ENCODE measurements at places on chromosomes 2 and 18. TPM values are rescaled to one million over a fixed set of nuclear protein-coding genes. Genes with fewer than 3 reads are reported as not detected.
A peak's percentile ranks its signal among the peaks of the same experiment; 100 is the strongest.

Gene SS18
- 18.5 TPM for total RNA-seq

Gene CCBE1
- 0.14 TPM for total RNA-seq

DNA sequence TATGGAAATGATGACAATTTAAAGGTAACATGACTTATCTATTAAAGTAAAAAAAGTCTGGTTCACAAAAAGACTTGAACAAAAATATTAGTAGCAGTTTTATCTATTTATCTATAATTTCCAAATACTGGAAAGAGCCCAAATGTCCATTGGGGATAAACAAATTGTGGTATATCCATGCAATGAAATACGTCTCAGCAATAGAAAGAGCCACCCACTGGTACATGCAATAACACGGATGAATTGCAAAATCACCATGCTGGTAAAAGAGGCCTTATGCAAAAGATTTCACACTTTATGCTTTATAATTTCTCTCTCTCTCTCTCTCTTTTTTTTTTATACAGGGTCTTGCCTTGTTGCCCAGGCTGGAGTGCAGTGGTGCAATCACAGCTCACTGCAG lies 91.4 kb upstream of the ASAP2 start:
- H3K36me3 ChIP-seq: no peaks in the 10 kb centered on the region
- no peak for DNase-seq
- no peak overlapping the region for H3K27ac ChIP-seq
- H3K4me3 ChIP-seq: no peak overlapping the region
- H3K27me3 ChIP-seq: no peaks in the 10 kb centered on the region

GRCh38 chr2:653645-654425 lies 23.4 kb downstream of the TMEM18 start:
- no peaks in the 10 kb centered on the region for H3K36me3 ChIP-seq
- no peak for DNase-seq
- no peak overlapping the region for H3K27ac ChIP-seq
- no peaks in the 10 kb centered on the region for H3K27me3 ChIP-seq
- no peak overlapping the region for H3K4me3 ChIP-seq
- no peaks in the 10 kb centered on the region for H3K4me1 ChIP-seq

GRCh38 chr2:236593956-236594355 lies 24.3 kb downstream of the ACKR3 start:
- no peaks in the 10 kb centered on the region for H3K36me3 ChIP-seq
- no peak for DNase-seq
- H3K4me3 ChIP-seq: no peak overlapping the region
- peaks cover 11% of the 10 kb centered on the region for H3K4me1 ChIP-seq

DNA sequence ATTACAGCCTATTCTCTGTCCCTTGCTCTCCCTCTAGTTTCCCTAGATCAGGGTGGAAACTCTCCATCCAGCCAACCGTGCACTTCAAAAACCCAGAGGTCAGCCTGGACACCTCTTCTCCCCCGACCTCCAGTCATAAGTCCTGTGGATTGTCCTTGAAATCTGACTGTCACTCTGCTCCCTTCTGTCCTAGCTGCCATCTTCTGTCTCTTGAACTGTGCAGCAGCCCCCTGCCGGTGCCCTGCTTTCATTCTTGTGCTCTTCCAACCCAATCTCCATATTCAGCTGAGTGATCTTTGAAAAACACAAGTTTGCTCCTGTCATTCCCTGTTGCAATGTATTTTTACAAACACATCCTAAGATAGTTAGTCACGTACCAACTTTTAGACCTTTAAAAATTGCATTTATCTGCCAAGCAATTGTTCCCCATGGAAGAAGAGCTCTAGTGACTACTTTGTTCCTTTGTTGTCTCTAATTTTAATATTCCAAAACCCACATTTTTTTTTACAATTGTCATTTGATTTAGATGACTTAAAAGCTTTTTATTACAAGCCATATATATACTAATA lies 254.3 kb downstream of the CAMKMT start:
- H3K27ac ChIP-seq: no peak overlapping the region
- no peaks in the 10 kb centered on the region for H3K4me1 ChIP-seq
- no peaks in the 10 kb centered on the region for H3K27me3 ChIP-seq
- no peak overlapping the region for H3K4me3 ChIP-seq

GRCh38 chr2:76298041-76298440 lies 587.3 kb upstream of the GCFC2 start:
- H3K4me1 ChIP-seq: no peaks in the 10 kb centered on the region
- H3K27me3 ChIP-seq: no peaks in the 10 kb centered on the region
- no peak for DNase-seq
- H3K27ac ChIP-seq: no peak overlapping the region
- H3K4me3 ChIP-seq: no peak overlapping the region

- H3K36me3 ChIP-seq: no peaks in the 10 kb centered on the region
- H3K4me1 ChIP-seq: no peaks in the 10 kb centered on the region
- no peak overlapping the region for H3K27ac ChIP-seq
- no peak for DNase-seq
These were observed 562.8 kb downstream of the TNS1 start for GRCh38 chr2:217440000-217440399.

DNA sequence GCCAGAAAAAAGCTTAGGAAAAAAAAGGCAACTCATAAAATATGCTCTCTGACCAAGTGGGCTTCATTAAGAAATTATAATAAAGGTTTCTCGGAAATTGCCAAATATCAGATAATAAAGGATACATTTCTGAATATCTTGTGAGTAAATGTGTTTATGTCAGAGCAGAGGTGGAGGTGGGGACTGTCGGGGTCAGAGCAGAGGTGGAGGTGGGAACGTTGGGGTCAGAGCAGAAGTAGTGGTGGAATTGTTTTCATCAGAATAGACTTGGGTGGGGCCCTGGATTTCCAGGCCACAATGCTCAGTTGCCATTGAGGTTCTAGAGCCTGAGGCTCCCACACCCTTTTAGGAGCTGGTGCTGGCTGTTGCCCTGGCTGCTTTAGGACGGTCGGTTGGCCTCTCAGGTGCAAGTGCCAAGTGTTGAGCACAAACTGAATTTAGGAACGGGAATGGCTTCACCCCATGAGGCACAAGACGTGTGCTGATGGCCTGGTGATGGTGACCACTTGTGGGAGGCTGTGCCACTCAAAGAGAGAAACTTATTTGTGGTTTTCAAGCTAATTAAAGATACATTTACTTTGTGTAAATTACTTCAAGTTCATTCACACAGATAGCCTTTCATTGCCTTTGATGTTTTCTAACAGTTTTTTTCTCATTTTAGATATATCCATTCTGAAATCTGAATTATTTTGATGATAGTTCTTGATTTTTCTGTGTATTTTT lies 131.5 kb downstream of the ATP9B start:
- H3K27me3 ChIP-seq: no peaks in the 10 kb centered on the region
- no peak overlapping the region for H3K27ac ChIP-seq
- DNase-seq: peak; percentile 19
- H3K4me1 ChIP-seq: no peaks in the 10 kb centered on the region
- no peak overlapping the region for H3K4me3 ChIP-seq

- no peaks in the 10 kb centered on the region for H3K36me3 ChIP-seq
- no peaks in the 10 kb centered on the region for H3K4me1 ChIP-seq
- no peak overlapping the region for H3K4me3 ChIP-seq
- DNase-seq: no peak
- H3K27ac ChIP-seq: no peak overlapping the region
These were observed 930.3 kb downstream of the SUCLG1 start for GRCh38 chr2:83528767-83529166.

GRCh38 chr2:120474486-120474885 lies 128.6 kb downstream of the INHBB start:
- DNase-seq: no peak
- peak overlapping the region; percentile 85 for H3K27ac ChIP-seq
- no peaks in the 10 kb centered on the region for H3K27me3 ChIP-seq
- H3K4me1 ChIP-seq: peaks cover 39% of the 10 kb centered on the region
- H3K4me3 ChIP-seq: no peak overlapping the region

DNA sequence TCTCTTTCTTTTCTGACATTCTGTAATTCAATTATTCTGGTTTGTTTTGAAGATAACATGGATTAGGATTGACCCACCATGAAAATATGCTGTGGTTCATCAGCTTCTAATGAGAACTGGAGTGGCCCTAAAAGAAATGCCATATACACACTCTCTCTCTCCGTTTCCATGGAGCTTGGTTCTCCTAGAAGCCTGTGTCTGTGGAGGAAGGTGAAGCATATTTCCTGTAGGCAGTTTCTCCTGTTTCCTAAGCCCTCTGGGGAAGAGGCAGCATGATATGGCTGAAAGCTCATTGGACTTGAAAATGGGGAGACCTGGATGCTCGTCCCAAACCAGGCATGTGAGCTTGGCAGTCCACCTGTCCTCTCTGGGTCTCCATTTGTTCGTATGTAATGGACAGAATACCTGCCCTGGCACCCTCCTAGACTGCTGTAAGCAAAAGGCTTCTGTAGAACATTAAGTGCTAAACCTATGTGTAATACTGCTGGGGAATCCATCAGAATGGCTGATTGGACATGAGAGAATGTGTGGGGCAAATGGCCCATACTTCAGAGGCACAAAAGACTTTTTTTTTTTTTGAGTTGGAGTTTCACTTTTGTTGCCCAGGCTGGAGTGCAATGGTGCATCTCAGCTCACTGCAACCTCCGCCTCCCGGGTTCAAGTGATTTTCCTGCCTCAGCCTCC lies 75.3 kb upstream of the PPP1CB start:
- H3K27ac ChIP-seq: no peak overlapping the region
- DNase-seq: no peak
- no peaks in the 10 kb centered on the region for H3K27me3 ChIP-seq
- peaks cover 14% of the 10 kb centered on the region for H3K4me1 ChIP-seq
- H3K4me3 ChIP-seq: no peak overlapping the region
